ENCODE measurements at places on chromosomes 3 and 15.

GRCh38 chr3:71010726-71011455, 572.6 kb downstream of the FOXP1 start:
- peak; percentile 26 for DNase-seq

DNA sequence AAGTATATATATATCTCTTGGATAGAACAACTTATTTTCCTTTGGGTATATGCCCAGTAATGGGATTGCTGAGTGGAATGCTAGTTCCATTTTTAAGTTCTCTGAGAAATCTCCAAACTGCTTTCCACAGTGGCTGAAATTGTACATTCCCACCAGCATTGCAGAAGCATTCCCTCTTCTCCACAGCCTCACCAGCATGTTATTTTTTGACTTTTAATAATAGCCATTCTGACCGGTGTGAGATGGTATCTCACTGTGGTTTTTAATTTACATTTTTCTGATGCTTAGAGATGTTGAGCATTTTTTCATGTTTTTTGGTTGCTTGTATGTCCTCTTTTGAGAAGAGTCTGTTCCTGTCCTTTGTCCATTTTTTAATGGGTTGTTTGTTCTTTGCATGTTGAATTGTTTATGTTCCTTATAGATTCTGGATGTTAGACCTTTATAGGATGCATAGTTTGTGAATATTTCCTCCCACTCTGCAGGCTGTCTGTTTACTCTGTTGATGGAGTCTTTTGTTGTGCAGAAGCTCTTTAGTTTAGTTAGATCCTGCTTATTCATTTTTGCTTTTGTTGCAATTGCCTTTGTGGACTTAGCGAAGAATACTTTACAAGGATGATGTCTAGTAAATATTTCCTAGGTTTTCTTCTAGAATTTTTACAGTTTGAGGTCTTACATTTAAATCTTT, 82.7 kb upstream of the NR2F2 start:
- DNase-seq = peak; percentile 67

DNA sequence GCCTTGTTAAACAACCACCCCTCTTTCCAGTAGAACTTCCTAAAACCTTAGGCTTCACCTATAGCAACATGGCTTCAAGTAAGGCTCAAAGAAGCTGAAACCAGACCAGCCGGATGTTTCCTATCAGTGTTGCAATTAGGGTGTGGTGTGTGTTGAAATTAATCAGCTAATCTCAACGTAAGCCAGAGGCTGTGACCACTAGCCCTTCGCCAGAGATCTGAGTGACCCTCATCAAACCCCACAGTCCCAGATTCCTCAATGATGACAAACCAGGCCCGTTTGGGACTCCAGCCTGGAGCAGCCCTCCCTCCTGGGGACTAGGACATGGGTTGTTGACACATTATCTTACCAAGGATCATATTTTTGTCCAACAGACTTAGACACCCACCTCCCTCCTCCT, 27.3 kb downstream of the CYP11A1 start:
- DNase-seq = no peak

DNA sequence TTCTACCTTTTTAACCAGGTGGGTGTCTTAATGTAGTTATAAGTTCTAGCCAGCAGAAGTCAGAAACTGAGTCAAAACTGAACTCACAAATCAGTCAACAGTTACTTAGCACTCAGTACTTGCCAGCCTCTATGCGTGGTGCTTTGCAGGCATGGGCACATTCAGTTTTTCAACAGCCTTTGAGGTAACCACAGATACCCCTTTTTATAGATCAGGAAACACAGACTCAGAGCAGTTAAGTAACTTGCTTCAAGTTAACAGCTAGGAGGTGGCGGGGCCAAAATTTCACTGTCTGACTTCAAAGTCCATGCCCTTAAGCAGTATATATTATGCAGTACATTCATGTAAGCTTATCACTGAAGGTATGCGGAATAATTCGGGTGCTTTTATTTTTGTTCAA, 139.4 kb downstream of the FHIT start:
- DNase-seq = no peak

GRCh38 chr15:60313906-60314305, 83.9 kb downstream of the ANXA2 start:
- DNase-seq = no peak

DNA sequence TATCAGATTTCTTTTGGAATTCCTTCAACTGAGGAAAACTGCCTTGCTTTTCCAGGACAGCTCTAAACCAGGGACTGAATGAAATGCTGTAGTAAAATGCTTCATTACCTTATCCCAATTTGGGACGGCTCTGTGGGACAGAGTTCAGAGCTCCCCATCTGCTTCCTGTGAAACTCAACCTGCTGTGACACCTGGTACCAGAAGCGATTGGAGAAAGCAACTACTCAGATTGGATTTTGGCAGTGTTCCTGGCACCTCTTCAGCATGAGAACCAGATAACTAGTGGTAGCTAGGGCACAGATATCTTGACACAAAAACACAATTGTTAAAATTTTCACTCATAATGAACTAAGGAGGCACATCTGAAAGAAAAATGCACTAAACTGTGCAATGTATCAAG, 539.1 kb downstream of the SI start:
- DNase-seq = no peak

DNA sequence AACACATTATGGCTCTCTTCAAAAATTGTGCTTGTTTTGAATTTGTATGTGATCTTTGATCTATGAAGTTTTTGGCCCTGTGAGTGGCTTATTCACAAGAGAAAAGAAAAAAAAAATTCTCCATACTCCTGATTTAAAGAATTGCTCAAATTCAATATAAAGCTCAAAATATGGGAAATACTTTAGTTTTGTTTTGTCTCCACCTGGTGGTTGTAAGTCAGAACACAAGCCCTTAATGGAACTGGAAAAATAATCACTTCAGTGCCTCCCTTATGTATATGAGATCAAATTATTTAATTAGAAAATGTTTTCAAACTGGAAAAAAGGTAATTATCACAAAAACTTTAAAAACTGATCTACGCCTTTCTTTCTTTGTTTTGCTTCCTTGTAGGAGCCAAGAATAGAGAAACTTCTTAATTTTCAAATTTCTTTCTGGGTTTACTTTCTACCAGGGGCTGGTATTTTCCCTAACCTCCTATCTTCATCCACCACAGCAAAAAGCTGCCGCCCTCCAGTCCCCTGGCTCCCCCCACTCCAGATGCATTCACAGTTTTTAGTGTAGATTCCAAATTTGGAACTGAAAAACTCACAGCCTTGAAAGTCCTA, 50.6 kb downstream of the SERP1 start:
- DNase-seq = peak; percentile 67

GRCh38 chr3:137047240-137047639, 89.5 kb downstream of the IL20RB start:
- no peak for DNase-seq

GRCh38 chr3:129398803-129399144, 29.7 kb downstream of the EFCAB12 start:
- no peak for DNase-seq

- DNase-seq = no peak
Observed at GRCh38 chr3:100108464-100109079, 5.7 kb downstream of the FILIP1L start.

- DNase-seq = no peak
Observed at GRCh38 chr15:97316362-97316761, 644.1 kb upstream of the ARRDC4 start.

DNA sequence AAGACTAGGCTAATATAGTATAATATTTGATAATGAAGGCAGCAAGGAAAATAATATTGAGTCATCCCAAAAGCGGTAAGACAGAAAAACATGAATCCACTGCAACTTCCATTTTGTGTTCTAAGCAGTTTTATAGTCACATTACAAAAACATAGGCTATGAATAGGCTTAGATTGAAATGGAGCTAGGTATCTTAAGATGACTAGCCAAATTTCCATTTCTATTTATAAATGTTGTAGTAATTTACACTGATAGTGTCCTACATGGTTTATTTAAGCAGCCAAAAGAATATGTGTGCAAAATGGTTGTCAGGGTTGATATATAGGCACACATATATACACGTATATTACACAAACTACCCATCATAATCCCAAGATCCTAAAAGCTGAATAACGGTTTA, 82.0 kb downstream of the VPS13C start:
- no peak for DNase-seq

DNA sequence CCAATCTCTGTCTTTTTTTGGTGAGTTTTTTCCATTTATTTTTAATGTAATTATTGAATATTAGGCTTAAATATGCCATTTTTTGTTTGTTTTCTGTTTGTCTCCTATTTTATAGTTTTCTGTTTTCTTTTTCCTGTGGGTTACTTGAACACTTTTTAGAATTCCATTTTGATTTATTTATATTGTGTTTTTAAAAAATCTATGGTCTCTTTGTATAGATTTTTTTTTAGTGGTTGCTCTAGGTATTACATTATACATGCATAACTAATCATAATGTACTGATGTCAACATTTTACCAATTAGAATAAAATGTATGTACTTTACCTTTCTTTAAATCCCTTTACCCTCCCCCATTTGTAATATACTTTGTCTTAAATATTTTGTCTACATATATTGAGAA, 56.2 kb downstream of the RASA2 start:
- no peak for DNase-seq

GRCh38 chr3:30455840-30456239, 150.6 kb upstream of the TGFBR2 start:
- no peak for DNase-seq

All from fibroblast of upper back skin (primary cell).